ENCODE measurements at places on chromosomes 3 and 15. TPM values are rescaled to one million over a fixed set of nuclear protein-coding genes. Genes with fewer than 3 reads are reported as not detected.

The NDN gene
- total RNA-seq: 2.8 TPM

The CCDC54 gene
- not detected for total RNA-seq

- DNase-seq: no peak
- no peak overlapping the region for H3K4me3 ChIP-seq
- no peaks in the 10 kb centered on the region for H3K27me3 ChIP-seq
- no peak overlapping the region for H3K27ac ChIP-seq
- no peaks in the 10 kb centered on the region for H3K36me3 ChIP-seq
These were observed 30.0 kb upstream of the NR2E3 start for GRCh38 chr15:71780115-71780976.

- no peaks in the 10 kb centered on the region for H3K36me3 ChIP-seq
- no peaks in the 10 kb centered on the region for H3K27me3 ChIP-seq
- H3K4me1 ChIP-seq: peaks cover 4% of the 10 kb centered on the region
These were observed 768 bp downstream of the UBXN7 start for GRCh38 chr3:196431181-196432136.

The CCR8 gene
- total RNA-seq: 1.3 TPM

DNA sequence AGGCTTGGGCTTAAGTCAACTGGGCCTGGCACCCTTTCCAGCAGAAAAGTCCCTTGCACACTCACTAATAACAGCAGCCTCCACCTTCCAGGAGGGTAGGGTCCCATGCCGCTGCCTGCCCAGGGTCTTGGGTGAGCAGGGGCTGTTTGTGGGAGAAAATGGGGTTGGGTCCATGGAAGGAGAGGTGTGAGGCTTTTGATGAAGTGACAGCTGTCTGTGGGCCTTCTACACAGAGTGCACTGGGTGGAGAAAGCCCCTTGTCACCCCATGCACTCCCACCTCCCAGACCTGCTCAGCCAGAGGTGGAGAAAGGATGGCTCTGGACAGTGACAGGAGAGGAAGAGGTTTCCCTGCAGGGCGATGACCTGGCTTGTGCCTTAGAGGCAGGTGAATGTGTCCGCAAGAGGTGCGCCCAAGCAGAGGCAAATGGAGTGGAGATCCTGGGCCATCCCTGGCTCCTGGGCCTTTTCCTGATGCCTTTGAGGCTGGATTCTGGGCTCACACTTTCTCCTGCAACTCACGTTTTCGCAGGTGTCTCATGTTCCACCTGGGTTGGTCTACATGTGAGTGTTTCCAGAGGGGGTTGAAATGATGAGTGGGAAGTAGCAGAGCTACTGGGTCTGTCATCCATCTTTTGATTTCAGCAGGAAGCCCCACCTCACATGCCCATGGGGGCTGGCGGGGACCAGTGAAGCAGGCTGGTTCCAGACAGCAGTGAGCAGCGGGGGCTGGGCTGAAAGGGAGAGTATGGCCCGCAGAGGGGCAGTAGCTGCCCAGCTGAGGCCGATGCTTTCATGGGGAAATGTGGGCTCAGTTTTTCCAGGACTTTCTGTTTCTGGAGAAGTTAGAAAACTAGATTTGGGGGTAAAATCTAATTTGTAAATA is 85.2 kb upstream of the PRR23E start:
- no peak overlapping the region for H3K27ac ChIP-seq
- no peaks in the 10 kb centered on the region for H3K27me3 ChIP-seq
- H3K4me3 ChIP-seq: no peak overlapping the region
- H3K4me1 ChIP-seq: no peaks in the 10 kb centered on the region
- no peak for DNase-seq

The NPAP1 gene
- not detected for total RNA-seq

- H3K36me3 ChIP-seq: no peaks in the 10 kb centered on the region
- DNase-seq: no peak
- H3K4me1 ChIP-seq: peaks cover 39% of the 10 kb centered on the region
- H3K27ac ChIP-seq: no peak overlapping the region
- no peak overlapping the region for H3K4me3 ChIP-seq
- H3K27me3 ChIP-seq: no peaks in the 10 kb centered on the region
These were observed 71.5 kb downstream of the CD200R1L start for GRCh38 chr3:112775011-112775742.
